ENCODE measurements at places on chromosomes 3 and 15. TPM values are rescaled to one million over a fixed set of nuclear protein-coding genes. Genes with fewer than 3 reads are reported as not detected.
A peak's percentile ranks its signal among the peaks of the same experiment; 100 is the strongest.

Gene B3GNT5
- 9.4 TPM for total RNA-seq

- DNase-seq = no peak
These were observed 63.1 kb downstream of the EPHA6 start for GRCh38 chr3:96877510-96877909.

DNA sequence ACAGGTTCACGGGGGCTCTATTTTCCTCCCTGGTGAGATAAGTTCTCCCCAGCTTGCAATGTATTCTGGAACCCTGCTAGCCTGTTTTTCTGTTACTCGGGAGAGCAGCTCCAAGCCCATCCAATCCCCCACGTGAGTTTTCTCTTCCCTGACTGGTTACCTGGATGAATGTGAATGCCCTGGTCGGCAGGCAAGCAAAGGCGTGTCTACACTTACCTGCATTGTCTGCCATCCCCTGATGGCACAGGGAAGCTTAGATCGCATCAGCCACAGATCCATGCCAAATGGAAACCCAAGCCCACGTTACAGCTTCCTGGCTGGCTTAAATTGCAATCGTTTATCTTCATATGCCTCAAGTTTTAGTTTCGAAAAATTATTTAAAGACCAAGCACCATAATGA lies 149.9 kb downstream of the FOXP1 start:
- no peak for DNase-seq

Gene ALDH1A2
- 0.61 TPM for total RNA-seq

DNA sequence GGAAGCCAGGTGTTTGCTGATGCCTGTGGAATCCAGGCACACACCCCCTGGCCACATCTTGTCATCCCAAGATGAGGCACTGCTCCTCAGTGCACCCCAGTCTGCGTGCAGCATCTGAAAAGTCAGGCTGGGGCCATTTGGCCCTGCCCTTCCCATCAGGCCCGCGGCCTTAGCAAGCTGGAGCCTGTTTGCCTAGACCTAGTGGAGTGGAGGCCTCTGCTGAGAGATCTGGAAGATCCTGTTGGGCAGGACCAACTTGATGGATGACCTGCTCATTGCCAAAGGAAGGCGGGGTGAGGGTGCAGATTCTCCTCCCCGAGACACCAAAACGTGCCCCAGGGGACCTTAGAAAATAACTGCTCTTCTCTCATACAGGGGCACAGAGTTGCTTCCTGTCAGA lies 220.2 kb downstream of the SHQ1 start:
- peak; percentile 65 for DNase-seq

DNA sequence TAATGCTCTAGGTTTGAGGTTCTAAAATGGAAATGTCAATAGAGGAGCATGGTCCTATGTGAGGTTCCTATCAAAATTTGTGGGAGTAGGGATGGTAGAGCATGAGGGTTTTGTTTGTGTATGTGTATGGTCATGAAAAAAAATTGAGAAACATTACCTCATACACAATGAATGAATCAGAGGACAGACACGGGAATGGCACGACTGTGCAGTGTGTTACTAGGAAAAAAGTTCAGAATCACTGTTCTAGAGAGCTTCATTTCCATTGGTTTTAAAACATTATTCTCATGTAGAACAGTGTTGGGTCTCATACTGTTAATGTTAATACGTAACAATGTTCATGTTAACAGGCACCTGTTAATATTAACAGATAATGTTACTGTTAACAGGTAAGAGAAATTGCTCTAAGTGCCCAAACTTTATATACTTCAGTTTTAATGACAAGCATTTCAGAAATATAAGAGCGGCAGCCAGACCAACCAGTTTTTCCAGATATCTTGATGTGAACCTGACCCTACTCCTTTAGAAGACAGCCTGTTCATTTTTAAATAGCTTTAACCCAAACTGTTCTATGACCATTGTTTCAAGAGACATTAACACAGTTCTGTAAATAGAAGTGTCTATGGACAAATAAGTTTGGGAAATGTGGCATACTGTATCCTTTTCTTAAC lies 48.0 kb downstream of the SLC15A2 start:
- DNase-seq = no peak

DNA sequence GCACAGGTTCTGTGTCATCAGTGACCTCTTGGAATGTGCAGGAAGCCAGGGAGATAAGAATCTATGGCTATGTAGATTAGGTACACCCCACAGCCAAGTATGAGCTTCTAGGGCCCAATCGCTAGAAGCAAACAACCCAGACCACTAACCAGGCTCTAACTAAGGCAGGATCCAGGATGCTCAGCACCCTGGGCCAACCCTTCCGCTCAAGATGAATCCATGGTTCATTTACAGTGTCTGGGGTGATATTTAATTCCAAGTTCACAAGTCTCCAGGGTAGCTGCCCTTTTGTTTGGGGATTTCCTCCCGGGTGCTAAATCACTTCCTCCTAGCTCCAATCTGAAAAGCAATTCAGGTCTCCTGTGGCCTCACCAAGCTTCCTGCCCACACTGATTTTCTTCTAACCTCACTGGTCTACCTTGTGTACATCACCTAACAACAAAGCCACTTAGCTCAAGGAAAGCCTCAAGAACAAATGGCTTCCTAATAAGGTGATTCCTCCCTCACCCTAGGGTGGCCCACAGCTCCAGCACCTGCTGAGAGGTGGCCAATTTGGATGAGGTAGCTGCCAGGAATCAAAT lies 2.4 kb downstream of the EHD4 start:
- DNase-seq = no peak

DNA sequence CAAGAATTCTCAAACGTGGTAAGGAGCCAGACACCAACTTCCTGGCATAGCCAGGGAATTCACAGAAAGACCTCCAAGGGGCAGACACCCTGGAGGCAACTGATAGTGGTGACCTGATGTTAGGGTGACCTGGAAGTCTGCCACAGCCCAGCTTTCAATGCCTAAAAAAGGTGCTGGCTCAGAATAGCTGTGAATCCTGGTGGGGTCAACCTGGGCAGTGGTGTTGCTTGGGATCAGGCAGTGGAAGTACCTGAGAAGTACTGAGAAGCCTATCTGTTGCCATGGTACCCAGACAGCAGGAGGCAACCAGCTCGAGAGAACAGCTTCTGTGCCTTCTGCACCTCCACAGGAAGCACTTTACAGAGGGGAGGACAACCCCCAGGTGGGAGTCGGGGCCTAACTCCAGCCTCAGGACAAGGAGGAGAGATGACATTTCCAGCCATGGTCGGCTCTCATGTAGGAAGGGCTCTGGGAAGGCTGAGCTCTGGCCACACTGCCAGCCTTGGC lies 55.4 kb upstream of the LARS2 start:
- no peak for DNase-seq

Gene TTBK2
- total RNA-seq = 10.1 TPM

Gene HIGD1A
- total RNA-seq = 112 TPM

DNA sequence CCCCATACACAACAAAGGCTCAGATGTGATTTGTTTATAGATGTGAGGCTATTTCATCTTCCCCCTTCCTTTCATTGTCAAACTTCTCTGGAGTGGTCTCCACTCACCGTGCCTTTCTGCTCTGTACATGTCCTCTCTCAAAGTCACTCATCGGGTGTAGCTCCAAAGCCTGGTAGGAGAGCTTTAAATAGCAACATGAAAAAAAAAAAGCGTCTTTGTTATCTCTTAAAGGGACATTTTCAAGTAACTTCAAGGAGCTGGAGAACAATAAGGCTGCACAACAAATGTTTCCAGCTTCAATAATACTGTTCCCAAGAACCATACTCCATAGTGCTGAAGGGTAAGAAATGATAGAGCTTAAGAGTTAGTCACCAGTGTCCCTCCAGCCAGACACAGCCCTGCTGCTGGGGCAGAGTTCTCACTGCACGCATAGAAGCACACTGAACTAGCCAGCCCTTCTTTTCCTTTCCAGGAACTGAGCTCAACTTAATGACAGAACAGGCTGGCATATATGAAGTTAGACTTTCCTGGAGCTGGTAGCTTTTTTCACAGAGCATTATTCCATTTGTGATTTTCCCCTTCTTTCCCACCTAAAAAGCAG lies 8.1 kb downstream of the FBXO40 start:
- DNase-seq = no peak

Gene CLDN11
- total RNA-seq = 0.51 TPM

Gene CYP8B1
- not detected for total RNA-seq

- no peak for DNase-seq
These were observed 11.5 kb downstream of the NUDT16 start for GRCh38 chr3:131393051-131393450.

DNA sequence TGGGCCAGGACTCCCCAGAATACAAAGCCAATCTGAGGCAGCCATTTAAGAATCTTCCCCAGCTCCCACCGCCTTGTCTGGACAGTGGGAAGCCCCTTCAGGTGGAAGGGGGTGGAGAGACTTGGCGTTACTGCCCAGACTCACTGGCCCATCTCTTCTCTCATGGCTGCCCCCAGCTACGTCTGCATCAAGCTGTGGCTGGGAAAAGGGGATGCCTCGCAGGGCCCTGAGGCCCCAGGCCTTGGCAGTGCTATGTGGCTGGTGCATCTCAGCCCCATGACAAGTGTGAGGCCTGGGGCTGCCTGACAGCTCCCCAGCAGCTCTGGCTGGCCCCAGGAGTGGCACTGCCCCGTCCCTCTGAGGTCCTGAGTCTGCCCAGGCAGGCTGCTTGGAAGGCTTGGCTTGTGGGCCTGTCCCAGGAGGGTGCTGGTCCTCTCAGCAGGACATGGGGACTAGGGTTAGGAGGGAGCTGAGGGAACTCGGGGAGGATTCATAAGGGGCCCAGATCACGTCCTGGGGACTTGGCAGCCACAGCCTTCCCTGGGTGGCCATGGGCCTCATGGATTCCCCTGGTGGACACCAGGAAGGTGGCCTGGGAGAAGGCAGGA lies 20.2 kb upstream of the SLC41A3 start:
- DNase-seq = no peak

Gene MAGEF1
- 59.1 TPM for total RNA-seq

DNA sequence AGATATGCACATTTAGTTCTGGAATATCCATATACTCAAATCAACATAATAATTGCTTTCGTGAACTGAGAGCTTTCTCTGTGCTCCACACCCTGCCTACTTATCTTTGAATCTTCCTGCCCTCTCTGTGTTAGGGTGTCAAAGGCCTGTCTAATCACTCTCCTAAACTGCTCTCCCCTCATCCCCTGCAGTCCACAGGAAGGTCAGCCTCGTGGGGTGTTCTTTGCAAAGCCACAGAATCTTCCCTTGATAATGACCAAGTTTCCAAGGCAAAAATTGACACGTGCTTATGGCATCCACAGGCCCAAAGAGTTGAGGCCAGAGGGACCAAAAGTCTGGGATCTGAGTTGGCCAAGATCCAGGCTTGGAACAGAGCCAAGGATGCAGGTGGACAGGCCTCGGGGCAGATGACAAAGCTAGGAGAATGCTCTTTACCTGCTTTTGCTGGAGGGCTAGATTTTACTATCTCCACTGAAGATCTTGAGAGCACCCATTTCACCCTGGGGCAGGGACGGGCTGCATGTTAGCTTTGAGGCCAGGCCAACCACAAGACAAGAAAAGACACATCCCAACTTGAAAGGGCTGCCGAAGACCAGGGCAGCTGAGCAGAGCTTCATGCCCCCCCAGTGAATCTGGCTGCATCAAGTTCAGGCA lies 20.4 kb downstream of the BHLHE40 start:
- no peak for DNase-seq

DNA sequence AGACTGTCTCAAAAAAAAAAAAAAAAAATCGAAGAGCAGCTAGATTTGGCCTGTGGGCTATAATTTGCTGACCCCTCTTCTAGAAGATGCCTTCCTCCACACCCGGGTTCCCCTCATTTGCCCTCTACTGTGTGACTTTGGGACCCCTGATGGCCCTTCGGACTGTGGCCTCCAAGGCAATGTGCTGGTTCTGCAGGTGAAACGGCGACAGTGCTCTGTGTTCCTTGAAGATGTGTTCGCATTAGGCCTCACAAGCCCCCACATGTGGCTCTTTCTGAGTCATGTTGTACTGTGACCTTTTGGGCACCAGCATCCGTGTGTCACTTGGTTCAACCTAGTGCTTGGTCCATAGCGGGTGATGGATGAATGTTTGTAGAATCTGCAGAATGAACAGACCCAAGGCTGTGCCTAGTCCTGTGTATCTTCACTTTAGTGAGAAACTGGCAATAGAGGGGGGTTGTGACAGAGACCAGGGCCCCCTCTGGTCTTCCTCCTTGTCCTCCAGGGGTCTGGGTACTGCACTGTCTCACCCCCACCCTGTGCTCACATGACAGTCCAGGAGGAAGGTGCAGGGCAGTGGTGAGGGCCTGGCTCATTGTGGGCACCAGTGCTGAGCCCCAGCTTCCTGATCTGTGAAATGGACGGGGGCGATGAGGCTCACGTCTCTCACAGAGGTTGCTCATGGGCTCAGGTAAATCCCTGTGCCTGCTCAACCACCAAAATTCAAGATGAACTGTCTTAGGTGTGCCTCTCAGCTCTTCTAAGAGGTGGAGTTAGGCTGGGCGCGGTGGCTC lies 22.7 kb downstream of the GOLGA6L2 start:
- DNase-seq = peak; percentile 14

- DNase-seq = no peak
These were observed 265.2 kb downstream of the SUCLG2 start for GRCh38 chr3:67389176-67389575.

Gene LRRC28
- 15.2 TPM for total RNA-seq

Gene ZNF501
- total RNA-seq = 3.2 TPM

Gene MRAS
- 8.5 TPM for total RNA-seq
